Vagina (tissue), 2 donors: ENCODE measurements at places on chromosomes 4 and X.

- DNase-seq, result no peak
Measured at GRCh38 chrX:46961574-46962283, 49.5 kb downstream of the JADE3 start.

DNA sequence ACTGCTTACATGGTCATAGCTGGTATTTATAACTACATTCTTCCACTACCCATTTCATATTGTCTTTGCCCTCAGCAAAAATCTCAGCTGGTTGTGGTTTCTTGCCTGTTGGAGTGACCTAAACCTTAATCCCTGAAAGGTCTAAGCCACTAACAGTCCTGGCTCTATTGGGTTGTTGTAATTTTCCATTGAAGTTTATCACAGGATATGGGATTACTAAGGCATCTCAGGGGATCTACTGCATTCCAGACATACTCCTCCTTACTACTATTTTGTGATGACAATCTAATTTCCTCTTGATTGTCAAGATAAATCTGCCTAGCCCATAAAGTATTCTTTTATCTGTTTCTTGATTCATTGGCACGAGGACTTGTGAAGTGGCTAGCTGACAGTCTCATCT lies 6.2 kb upstream of the OSTC start:
- DNase-seq, result no peak

GRCh38 chr4:53003959-53004358 lies 141.8 kb downstream of the RASL11B start:
- DNase-seq, result no peak

DNA sequence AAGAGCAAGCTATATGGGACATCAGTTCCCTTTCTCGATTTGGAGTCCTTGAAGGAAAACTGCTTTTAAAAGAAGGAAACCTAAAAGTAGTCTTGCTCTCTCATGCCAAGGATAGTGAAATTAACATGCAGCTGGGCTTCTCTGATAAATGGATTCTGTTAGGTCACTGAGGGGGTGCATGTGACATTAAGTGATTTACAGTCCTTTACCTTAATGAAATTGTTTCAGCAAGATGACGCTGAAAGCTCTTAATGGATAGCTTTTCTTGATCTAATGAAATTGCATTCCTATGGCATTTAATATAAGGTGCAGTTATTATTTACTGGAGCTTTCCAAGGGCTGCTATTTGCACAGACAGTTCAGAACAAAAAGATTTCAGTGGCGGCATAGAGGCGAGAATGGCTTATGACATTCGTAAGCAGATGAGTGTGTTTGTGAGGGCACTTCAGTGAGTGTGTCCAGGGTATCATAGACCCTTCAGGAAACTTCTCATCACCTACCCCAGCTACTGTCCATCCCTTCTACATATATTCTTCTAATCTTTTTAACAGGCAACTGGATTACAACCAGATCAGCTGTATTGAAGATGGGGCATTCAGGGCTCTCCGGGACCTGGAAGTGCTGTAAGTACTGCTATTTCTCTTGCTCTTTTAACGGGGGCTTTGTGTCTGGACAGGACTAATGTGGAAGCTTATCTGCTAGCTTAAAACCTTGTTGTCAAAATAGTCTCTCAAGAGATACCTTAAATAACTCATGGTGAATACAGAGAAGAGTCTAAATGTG lies 219.9 kb upstream of the PACRGL start:
- no peak for DNase-seq

DNA sequence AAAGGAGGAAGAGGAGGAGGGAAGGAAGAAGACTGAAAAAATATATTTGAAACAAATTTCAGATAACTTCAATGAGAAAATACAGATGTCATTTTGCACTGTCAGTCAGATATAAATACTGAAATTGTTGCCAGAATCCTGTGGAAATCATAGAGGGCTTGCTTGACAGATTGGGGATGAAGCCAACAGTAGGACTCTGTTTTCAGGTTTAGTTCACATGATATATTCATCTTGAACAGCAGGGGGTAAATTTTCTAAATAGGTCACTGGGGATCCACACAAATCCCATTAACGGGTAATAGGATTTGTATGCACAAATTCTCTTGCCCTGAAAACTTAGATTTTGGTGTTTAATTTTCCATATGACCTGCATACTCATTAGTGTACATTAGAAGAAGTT lies 103.3 kb upstream of the PCDH18 start:
- DNase-seq, result no peak

DNA sequence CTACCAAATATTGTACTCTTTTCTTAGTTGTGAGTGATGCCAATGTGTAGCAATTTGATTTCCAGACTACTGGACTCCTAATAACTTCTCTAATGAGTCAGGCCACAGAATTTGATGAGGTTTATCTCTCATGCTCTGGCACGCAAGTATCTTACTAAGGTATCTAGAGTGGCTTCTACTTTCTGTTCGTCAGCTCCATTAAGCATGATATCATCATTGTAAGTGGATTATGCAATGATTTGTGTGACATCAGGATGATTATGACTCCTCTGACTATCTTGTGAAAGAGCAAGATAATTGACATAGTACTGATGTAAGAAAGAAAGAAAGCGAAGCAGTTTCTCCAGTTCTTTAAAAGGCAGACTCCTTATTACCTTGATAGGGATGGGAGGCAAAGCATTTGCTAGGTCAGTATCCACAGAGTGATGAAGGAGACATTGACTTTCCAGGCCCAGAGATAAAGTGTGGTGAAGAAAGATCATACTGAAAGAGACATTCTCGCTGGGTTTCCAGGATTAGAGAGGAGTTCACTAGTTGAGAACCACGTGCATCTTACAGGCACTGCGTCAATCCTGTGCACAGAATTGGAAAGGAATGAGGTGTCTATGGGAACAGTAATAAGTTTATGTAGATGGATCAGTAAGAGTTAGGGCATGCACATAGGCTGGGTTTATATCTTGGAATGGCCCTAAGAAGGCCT lies 161.9 kb upstream of the STK26 start:
- no peak for DNase-seq

- no peak for DNase-seq
Measured at GRCh38 chr4:87862236-87862635, 29.5 kb downstream of the MEPE start.

DNA sequence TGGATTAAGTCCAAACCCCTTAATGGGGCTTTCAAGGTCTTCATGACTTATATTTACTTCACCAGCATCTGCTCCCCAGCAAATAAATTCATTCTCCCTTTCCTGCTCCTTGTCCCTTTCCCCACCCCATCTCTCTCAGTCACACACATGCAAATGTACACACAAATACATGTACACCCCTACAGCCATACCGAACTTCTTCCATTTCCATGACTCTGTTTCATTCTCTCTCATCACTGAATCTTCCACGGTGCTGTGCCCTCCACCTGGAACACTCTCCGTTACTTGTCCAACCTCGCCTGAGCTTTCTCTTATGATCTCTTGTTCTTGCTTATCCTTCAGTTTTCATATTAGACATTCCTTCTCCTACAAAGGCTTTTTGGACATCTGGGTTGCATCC lies 22.0 kb upstream of the RPA4 start:
- no peak for DNase-seq

DNA sequence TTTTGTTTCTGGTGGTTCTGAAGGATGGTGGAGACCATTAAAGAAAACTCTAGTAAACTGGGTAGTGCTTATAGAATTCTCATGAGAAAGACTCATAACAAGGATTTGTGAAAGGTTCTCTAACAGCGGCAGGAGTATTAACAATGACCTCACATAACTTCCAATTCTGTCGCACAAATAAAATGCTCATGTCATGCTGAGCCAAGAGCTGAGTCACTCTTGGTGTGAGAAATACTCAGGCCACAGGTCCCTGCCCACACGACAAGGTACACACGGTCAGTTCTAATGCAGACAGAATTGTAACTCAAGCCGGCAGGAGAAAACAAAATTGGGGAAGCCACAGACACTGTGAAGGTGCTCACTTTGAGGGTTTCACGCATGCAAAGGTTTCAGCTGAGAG lies 34.4 kb upstream of the C4orf50 start:
- no peak for DNase-seq

DNA sequence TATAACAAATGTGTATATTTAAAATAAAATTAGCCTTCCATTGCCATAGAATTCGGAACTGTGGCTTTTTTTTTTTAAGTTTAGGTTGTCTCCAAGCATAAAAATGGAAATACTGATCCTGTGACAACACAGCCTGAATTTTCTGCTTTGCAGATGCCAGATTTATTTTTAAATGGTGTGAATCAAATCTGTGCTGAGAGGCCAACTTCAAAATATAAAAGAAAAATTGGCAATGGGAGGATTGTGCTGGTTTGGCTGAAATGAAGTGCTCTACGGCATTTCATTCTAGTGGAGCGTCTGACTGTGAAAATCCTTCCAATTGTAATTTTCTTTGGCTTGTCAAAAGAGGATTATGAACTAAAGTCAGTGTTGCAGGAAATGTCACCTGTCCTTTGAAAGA lies 580.3 kb upstream of the ZFP42 start:
- DNase-seq, result no peak

DNA sequence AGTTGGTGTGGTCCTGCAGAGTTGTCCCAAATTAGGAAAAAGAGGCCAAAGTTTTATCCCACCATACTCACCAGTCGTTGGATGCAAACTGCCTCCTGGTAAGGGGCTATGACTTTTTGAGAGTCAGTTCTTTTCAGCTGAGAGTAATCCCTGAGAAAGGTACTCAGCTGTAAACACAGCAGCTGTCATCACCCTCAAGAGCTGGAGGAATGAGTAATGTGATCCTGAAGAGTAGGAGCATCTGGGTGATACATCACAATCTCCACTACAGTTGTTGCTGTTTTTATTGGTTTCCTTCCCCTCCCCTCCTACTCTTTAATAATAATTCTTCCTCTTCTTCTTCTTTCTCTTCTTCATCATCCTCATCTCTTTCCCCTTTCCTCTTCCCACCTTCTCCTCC lies 5.7 kb downstream of the MAGEE1 start:
- DNase-seq, result no peak
